ENCODE measurements at places on chromosomes 16 and 17.

GRCh38 chr16:25108054-25108453, 3.5 kb upstream of the LCMT1 start:
- DNase-seq = peak; percentile 40

DNA sequence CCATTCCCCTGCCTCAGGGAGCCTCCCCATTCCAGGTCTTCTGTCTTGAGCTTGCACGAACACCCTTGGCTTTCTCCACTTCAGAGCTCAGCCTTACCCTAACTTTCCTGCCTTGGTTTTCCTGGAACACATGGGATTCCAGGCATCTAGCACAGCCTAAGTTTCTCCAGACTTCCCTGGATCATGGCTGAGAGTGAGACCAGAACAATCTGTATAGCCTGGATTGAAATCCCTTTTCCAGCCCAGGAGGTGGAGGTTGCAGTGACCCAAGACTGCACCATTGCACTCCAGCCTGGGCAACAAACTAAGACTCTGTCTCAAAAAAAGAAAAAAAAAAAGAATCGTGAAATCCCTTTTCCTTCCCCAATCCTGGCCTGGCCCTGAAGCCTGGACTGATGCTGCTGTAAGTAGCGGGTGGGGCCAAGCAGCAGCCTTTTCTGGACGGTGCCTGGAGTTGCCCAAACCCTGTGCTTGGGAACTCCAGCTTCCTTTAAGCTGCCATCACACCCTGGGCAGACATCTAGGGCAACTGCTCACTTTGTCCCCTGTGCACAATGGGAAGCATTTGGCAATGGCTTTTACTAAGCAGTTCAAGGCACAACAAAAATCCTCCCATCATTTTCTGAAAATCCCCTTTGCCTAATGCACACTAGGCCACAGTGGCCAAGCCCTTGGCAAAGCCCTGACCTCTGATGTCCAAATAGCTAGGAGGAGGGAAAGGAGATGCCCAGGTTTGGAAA, 12.0 kb upstream of the SLC16A5 start:
- DNase-seq = no peak

GRCh38 chr17:16924696-16925440, 47.0 kb downstream of the TNFRSF13B start:
- no peak for DNase-seq

GRCh38 chr16:87621976-87622713, 19.8 kb downstream of the JPH3 start:
- no peak for DNase-seq

Measured in CD4-positive, alpha-beta T cell treated with Interleukin-4 for 4 hours (primary cell).